ENCODE measurements at places on chromosomes 13 and 19. TPM values are rescaled to one million over a fixed set of nuclear protein-coding genes. Genes with fewer than 3 reads are reported as not detected.

PTGIR gene
- total RNA-seq = 0.10 TPM

SOX1 gene
- not detected for total RNA-seq

SPHK2 gene
- 18.9 TPM for total RNA-seq

IQCN gene
- total RNA-seq = 0.55 TPM

RDH8 gene
- total RNA-seq = 0.26 TPM

Measured in A549 treated with DMSO at 1 μM for 4 hours (cell line).